ENCODE measurements at places on chromosomes 3 and 15.

DNA sequence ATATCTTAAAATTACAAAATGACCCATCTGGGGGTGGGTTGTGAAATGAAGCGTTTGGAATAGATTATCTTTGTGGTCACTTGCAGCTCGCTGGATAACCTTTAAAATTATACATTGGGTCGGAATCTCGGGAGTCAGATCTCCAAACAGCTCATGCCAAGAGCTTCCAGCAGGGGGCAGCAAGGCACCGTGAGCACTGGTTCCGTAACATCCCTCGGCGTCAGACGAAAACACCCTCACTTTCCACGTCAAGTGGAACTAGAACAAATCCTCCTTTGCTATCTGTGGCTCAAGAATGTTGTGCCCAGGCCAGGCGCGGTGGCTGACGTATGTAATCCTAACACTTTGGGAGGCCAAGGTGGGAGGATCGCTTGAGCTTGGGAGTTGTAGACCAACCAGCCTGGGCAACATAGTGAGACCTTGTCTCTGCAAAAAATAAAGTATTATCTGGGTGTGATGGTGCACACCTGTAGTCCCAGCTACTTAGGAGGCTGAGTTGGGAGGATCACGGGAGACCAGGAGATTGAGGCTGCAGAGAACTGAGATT lies 31.1 kb downstream of the UMPS start:
- peak; percentile 76 for DNase-seq

DNA sequence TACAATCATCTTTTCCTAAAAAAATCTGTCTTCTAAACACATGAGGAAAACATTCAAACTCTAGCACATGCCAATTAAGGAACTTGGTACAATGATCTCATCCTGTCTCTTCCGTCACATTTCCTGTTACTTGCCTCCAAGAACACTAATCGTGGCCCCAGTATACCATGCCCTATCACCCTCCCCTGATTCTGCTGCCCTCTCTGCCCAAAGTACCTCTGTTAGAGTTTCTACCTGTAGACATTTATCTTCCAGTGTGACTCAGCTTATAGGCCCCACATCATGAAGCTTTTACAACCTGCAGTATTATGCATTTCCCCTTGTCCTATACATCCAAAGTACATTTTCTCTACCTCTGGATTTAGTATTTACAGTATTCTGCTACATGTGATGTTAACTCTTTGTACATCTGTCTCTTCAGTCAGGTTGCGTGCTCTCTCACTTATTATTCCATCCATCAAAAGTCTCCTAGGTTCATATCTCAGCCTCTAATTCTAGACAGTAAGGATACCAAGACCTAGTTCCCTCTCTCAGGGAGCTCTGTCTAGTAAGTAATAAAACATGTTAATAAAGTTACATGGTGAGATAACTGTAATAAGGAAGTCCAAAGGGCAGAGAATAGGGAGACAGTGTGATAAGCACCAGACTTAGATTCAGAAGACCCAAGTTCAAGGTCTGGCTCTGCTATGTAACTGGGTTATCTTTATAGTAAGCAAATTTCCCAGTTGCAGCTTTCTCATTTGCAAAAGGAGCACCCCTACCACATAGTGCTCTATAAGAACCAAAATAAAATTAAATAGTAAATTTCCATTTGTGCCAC lies 8.9 kb upstream of the SEMA6D start:
- no peak for DNase-seq

- DNase-seq, result no peak
These were observed 52.9 kb upstream of the BCL6 start for GRCh38 chr3:187798126-187798525.

DNA sequence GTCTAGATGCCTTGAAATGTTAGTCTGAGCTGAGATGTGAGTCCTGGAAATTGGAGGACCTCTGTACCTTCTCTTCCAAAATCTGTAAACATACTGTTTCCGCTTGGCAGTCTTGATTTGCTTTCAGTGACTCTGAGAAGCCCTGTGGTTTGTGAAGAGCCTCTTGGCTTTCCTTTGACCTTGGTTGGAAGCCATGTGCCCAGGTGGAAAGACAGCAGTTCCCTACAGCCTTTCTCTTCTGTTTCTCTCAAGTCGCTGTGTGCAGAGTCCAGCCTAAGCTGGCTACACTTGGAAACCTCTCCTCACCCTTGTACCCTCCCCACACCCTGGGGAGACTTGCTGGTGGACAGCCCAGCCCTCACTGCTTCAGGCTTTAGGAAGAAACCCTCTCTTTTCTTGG lies 129.8 kb upstream of the CTDSPL start:
- no peak for DNase-seq

- no peak for DNase-seq
These were observed 120.9 kb downstream of the ATP10A start for GRCh38 chr15:25742041-25742730.

- no peak for DNase-seq
These were observed 199.4 kb downstream of the OCA2 start for GRCh38 chr15:27899583-27900285.

DNA sequence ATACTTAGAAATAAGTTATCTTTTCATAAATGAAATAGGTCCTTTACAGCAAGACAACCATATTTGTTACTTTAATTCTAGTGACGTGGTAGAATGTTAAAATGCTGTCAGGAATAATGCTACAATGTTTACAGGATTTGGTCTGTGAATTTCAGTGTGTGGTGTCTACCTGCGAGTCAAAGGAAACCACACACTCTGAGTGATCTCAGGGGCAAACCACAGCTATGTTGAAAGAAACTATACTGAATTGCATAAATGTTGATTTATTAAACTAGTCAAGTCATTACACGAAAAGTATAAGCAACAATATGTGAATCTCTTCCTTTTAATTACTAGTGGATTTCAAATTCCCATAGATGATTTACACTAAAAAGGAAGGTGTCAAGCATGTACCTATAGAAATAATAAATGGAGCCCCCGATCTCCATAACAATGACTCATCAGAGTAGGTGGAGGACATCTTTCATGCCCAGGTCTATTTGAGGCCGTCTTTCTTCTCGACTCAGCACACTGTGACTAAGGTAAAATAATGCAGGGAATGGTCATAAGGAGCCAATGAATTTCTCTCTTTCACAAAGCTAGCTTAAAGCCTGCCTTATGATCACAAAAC lies 463.0 kb downstream of the ERC2 start:
- no peak for DNase-seq

DNA sequence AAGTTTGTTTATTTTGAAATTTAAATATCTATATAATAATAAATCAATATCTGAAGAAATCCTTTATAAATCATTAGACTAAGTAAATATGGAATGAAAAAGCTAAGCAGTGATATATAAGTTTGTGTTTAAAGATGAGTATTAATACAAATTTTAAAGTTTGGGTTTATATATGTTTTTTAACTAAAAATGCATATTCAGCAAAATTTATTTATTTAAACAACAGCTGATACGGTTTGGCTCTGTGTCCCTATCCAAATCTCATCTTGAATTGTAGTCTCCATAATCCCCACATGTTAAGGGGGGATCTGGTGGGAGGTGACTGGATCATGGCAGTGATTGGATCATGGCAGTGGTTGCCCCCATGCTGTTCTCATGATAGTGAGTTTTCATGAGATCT lies 580.7 kb upstream of the EPHA6 start:
- no peak for DNase-seq

- no peak for DNase-seq
These were observed 269.8 kb upstream of the TMC3 start for GRCh38 chr15:81643771-81644170.

DNA sequence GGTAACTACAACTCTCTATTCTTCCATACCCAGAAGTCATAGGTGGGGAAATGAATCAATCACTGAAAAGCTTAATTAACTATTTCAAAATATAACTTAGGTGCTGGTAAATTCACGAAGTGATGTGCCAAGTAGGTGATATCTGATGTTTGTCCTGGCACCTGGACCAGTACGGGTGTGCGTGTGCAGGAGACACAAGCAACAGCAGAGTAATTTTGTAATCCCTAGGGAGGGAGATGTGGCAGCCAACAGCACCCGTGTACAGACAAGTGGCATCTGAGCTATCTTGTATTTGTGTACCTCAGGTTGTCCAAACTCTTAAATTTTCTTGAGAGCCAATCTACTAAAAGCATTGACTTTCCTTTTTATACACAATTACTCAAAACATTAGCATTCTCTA lies 22.8 kb downstream of the USF3 start:
- DNase-seq, result no peak

DNA sequence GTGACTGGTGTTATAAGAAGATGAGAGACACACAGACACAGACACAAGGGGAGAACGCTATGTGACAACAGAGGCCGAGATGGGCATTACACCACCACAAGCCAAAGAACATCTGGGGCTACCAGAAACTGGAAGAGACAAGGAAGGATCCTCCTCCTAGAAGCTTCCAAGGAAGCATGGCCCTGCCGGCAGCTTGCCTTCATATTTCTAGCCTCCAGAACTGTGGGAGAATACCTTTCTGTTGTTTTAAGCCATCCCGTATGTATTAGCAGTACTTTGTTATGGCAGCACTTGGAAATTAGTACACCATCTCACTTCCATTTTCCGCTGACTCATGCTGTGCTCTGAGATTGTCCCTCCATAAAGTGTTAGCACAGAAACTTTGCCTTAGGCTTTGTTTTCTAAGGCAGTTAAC lies 38.7 kb upstream of the CA12 start:
- DNase-seq, result no peak

DNA sequence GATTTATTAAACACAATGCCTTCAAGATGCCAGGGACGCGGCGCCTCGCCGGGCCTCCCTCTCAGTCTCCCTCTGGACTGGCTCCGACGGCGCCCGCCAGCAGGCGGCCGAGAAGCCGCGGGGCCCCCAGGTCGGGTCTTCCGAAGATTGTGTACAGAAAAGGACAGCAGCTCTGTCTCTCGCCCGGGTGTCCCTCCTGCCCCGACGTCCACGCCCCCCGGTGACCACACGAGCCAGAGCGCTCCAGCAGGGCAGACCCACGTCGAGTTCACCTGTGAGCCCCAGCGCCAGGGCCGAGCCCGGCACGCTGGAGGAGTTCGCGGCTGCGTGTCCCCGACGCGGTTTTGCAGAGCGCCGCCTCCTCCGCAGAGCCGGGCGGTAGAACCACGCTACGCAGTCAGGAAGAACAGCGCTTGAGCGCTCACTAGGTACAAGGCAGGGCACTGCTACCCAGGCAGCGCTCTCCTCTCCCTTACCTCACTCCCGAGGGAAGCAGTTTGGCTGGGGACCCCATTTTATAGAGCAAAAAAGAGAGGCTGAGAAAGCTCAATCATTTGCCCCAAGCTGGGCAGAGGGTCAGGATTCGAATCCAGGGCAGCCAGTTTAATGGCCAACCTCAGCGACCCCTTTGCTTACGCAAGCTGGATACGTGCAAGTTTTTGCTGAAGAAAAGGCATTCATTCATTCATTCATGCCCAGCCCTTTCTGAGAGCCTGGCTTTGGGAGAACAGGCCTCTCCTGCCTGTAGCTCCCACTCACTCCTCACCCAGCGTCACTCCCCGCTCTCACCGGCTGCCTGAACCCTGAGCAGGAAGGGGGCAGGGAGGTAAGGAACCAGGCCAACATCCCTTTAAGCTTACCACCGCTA lies 3.0 kb upstream of the TLE3 start:
- DNase-seq, result peak; percentile 53

DNA sequence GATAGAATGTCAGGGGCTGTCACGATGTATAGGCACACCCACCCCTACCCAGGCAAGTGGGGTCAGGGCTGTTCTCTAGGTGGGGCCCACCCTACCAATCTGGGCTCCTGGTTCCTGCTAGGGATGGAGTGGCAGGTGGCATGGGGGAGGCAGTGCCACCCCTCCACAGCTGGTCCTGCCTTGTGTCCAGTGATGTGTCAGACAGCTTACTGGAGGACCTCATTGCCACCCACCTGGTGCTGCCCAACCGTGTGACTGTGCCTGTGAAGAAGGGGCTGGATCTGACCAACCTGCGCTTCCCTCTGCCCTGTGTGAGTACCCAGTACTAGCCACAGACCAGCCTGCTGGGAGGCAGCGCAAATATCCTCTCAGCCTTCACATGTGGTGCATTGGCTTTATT lies 27.5 kb downstream of the ESYT3 start:
- DNase-seq, result no peak

DNA sequence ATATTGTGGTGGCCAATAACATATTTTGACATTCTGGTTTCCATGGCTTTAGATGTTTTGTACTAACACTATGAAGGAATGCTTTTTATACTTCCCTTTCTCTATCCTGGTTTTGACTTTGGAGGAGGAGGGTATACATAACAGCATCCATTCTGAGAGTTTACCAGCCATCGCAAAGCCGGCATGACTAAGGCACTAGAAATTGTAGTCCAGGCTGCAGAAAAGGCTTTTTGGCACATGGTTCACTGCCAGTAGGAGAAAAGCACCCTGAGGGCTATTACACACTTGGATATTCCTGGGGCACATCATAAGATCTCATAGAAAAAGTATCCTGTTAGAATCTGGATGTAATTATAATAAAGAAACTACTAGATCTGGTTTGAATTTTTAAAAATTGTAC lies 101.8 kb downstream of the STT3B start:
- DNase-seq, result no peak

GRCh38 chr3:52314489-52314888 lies 1.6 kb upstream of the DNAH1 start:
- no peak for DNase-seq

- no peak for DNase-seq
These were observed 229.0 kb downstream of the ITPR1 start for GRCh38 chr3:4722103-4722502.

DNA sequence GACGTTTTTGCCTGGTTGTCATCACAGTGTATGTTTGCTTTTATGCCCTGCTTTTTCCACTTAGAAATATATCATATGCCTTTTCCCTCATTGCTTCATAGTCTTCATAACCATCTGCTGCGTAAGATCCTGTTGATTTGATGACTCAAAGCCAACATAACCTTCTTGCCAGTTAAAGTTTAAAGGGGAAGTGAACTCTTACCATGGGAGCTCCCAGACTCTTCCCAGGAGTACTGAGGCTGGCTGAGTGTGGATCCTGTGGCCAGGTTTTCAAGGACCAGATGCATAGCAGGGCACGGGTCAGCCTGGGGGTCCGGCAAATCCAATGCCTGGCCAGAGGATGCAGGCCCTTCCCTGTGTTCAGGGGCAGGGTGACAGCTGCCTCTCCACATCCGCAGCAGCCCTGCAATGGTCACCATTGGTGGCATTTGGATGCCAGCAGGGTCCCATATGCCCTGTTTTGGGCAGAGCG lies 42.0 kb upstream of the SACM1L start:
- no peak for DNase-seq

DNA sequence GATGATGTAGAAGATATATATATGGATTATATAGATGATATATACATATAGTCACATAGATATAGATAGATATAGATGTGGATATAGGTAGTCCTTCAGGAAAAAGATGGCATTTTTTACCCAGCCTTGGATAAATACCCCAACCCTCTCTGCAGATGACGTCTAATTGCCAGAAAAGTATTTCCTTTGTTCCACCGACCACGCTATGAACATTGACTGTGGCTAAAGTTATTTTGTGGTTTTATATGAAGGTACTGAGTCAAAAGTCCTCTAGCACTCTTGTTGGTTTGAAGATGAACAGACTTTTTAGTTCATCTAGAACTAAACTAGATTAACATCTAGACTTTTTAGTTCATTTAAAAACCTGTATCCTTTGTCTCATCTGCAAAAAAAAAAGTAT lies 207.7 kb downstream of the PLOD2 start:
- no peak for DNase-seq
